Muscle of leg (tissue), 16 donors: ENCODE measurements at places on chromosomes 7 and 10. TPM values are rescaled to one million over a fixed set of nuclear protein-coding genes. Genes with fewer than 3 reads are reported as not detected.

Gene PPP1R3C
- total RNA-seq, result 166 TPM

Gene MRLN
- total RNA-seq, result 254 TPM

Gene COL1A2
- total RNA-seq, result 5,114 TPM

Gene PIK3AP1
- total RNA-seq, result 2.3 TPM

Gene SPDYE2B
- total RNA-seq, result not detected

Gene LLCFC1
- not detected for total RNA-seq

Gene TMEM130
- total RNA-seq, result 2.3 TPM

DNA sequence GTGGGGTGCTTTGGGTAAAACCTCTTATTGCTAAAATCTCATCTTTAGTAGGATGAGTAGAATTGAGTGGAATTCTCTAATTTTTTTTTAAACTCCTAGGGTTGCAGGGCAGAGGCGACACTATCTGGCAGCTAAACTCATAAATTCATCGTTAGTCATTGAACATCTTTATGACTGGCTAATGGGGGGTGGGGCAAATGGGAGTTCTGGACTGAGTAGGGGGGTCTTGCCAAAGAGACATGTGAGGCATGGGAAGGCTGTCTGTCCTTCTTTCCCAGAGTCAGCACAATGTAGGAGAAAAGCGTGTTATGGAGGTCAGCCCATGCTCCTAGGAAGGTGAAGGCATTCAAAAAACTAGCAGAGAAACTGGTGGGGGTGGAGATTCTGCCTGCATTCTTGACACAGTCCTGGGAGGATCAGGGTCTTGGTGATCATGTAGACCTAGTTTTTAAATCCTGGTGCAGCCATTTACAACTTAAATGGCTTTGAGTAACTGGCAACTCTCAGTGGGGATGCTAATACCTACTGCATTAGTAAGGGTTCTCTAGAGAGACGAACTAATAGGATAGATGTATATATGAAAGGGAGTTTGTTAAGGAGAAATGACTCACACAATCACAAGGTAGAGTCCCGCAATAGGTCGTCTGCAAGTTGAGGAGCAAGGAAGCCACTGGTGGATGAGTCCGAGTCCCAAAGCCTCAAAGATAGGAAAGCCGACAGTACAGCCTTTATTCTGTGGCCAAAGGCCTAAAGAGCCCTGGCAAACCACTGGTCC, 47.7 kb downstream of the EMX2 start:
- H3K4me3 ChIP-seq, result no peak overlapping the region
- DNase-seq, result no peak
- no peaks in the 10 kb centered on the region for H3K27me3 ChIP-seq
- H3K27ac ChIP-seq, result no peak overlapping the region
- H3K4me1 ChIP-seq, result no peaks in the 10 kb centered on the region

GRCh38 chr10:131260031-131260430, 51.5 kb downstream of the TCERG1L start:
- no peaks in the 10 kb centered on the region for H3K36me3 ChIP-seq
- H3K27ac ChIP-seq, result no peak overlapping the region
- peaks cover 7% of the 10 kb centered on the region for H3K27me3 ChIP-seq
- no peak for DNase-seq
- H3K4me1 ChIP-seq, result peaks cover 2% of the 10 kb centered on the region
- no peak overlapping the region for H3K4me3 ChIP-seq

DNA sequence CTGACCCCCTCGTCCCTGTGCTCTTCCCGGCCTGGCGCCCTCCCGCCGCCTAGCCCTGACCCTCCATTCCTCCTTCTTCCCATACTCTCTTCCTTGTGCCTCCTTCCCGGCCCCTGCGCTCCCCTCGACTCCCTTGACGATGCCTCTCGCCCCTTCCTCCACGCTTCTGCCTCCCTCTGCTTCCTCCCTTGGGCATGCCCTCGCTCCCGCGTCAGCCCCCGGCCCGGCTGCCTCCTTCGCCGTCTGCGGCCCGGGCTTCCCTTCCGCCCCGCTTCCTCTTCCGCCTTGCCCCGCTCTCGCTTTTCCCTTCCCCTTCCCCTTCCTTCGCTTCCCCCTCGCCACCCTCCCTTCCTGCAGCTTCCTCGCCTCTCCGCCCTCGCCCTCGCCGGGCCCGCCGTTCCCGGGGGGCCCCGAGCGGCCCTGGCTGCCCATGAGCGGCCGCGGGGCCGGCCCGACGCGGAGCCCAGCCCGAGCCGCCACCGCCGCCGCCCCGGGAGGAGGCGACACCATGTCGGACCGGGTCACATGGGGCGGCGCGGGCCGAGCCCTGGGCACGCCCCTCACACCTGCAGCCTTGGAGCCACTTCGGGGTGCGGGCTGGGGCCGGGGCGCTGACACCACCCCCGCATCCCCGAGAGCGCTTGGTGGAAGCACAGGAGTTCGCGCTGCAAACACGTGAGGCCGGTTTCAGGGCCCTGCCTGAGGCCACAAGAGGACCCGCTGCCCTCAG, at the start of gene FBXW4:
FBXW4 (minus strand) TSS at position 497 of the 730 bp plus-strand sequence; CDS start at position 432, 65 bp downstream.
- DNase-seq, result peak; percentile 54
- peak within 1 kb of the TSS; percentile 96 for H3K27ac ChIP-seq
- no peaks in the 10 kb centered on the region for H3K36me3 ChIP-seq
- no peaks in the 10 kb centered on the region for H3K27me3 ChIP-seq
- H3K4me3 ChIP-seq, result peak within 1 kb of the TSS; percentile 70

DNA sequence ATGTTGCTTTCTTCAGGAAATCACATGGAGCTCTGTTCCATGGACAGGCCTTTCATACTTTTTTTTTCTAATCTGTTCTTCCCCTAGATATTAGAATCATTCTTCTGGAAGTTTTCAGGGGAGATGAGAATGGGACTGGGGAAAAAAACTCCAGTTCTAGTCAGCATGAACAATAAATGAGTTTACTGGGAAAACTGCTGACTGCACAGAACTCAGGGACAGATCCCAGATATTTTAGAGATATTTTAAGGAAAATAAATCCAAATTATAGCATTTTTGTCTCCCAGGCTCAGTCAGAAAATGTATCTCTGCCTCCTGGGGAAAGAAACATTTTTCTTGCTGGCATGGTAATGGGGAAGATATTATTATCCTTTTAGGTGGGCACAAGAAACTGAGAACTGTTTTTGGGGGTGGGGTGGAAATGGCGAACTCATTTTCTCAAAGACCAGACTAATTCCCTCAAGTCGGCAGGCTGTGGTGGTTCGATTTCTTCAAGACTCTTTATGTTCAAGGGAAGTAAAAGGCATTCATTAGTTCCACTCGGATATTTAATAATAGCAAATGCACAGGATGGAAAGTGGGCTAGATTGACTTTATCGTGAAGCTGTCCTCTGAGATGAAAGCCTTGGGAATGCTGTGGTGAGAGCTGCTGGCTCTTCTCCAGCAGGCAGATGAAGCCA, 157.5 kb downstream of the ADRA2A start:
- H3K27ac ChIP-seq, result no peak overlapping the region
- DNase-seq, result no peak
- no peaks in the 10 kb centered on the region for H3K4me1 ChIP-seq
- H3K36me3 ChIP-seq, result no peaks in the 10 kb centered on the region
- H3K27me3 ChIP-seq, result no peaks in the 10 kb centered on the region

DNA sequence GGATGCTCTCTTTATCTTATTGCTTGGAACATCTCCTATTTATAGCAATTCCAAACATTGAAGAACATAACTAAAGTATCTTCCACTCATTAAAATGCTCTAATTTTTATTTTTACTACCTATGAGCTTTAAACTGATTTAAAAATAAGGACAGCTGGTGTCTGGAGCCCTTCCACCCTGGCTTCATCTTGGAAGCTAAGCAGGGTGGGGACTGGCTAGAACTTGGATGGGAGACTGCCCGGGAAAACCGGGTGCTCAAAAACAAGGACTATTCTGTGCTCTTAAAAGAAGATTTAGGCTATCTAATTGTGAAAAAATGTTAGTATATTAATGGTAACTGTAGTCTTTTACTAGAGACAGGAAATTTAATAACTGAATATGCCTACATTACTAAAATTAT, 69.2 kb downstream of the ARMC3 start:
- no peaks in the 10 kb centered on the region for H3K36me3 ChIP-seq
- no peak overlapping the region for H3K27ac ChIP-seq
- H3K4me3 ChIP-seq, result no peak overlapping the region

GRCh38 chr10:62085404-62085803, 183.2 kb downstream of the RTKN2 start:
- no peaks in the 10 kb centered on the region for H3K27me3 ChIP-seq
- H3K4me1 ChIP-seq, result peaks cover 31% of the 10 kb centered on the region
- H3K27ac ChIP-seq, result peak overlapping the region; percentile 99
- DNase-seq, result no peak

DNA sequence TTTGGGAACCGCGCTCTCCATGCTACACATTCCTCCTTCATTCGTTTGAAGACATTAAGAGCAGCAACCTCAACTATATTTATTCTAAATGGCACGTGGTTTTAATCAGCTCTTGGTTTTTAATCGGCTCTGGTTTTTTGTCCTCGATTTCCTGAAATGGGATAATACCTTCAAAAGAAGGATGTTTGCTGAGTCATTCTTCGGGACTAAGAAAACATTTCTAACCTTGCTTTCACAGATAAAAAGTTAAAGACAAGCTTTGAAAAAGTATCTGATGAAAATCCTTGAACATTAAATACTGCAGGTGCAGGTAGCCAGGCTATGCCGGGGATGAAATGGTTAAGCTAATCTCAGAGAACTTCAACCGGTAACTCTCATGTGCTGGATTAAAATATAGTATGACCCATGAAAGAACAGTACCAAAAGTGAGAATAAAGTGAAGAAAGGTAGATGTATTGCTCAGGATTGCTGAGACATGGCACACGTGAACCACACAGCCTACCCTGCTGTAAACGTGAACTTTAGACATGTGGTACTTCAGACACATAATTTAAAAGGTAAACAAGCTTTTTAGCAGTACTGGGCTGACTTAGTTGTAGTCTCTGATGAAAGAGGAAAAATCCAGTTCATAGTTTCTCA, 89.1 kb downstream of the PTPRN2 start:
- no peak overlapping the region for H3K27ac ChIP-seq
- no peaks in the 10 kb centered on the region for H3K4me1 ChIP-seq
- no peak overlapping the region for H3K4me3 ChIP-seq
- peaks cover 13% of the 10 kb centered on the region for H3K27me3 ChIP-seq
- no peak for DNase-seq

DNA sequence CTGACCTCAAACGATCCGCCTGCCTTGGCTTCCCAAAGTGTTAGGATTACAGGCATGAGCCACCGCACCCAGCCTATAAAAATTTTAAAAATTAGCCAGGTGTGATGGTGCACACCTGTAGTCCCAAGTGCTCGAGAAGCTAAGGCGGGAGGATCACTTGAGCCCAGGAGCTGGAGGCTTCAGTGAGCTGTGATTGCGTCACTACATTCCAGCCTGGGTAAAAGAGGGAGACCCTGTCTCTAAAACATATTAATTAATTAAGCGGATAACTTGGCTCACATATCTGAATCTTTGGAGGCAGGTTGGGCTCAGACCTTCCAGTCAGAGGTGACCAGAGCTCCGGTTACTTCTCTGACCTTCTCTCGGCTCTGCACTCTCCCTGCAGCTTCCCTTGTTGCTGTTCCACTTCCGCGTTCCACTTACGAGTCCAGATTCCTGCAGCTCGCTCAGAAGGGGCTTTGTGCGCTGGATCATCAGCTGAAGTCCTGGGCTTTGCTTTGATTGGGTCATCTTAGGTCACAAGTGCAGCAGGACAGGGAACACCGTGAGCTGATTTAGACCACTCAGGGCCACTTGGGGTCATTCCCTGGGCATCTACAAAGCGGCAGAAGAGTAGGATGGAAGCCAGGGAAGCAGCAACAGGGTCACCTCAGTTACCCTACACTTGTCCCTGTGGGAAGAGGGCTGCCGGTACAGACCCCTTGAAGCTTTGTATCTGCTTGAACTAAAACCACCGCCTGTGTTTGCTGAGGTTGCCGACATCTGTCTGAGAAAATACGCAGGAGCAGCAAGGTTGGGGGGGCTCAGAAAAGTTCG, 2.0 kb upstream of the ARPC1B start:
- peak; percentile 53 for DNase-seq
- no peaks in the 10 kb centered on the region for H3K27me3 ChIP-seq
- H3K4me1 ChIP-seq, result peaks cover 17% of the 10 kb centered on the region
- H3K27ac ChIP-seq, result peak overlapping the region; percentile 7
- H3K36me3 ChIP-seq, result peaks cover 7% of the 10 kb centered on the region
- no peak overlapping the region for H3K4me3 ChIP-seq

GRCh38 chr7:95586951-95587301, 9.4 kb downstream of the PDK4 start:
- DNase-seq, result no peak
- H3K36me3 ChIP-seq, result peaks cover 21% of the 10 kb centered on the region

DNA sequence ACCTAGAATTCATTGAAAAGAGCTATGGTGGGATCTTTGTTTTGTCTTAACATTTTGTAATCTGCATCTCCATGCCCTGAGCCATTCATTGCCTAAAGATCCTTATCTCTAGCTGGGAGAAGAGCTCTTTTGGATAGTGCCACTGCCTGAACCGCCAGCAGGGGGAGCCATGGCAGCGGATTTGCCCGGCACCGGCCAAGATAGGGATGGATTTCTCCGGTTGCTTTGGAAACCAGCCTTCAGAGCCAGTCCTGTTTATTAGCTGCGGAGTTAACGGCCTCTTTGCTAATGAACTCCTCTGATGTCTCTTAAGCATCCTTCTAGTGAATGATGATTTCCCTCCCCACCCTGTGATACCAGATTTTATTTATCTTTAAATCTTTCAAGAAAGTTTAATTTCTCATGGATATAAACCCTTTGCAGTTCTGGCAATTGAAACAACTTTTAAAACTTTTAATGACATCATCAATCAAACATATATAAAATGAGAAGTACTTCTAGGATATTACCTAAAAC, 58.2 kb upstream of the LYZL2 start:
- no peak overlapping the region for H3K27ac ChIP-seq
- no peaks in the 10 kb centered on the region for H3K36me3 ChIP-seq
- DNase-seq, result peak; percentile 82
- no peaks in the 10 kb centered on the region for H3K27me3 ChIP-seq
- no peak overlapping the region for H3K4me3 ChIP-seq
- peaks cover 7% of the 10 kb centered on the region for H3K4me1 ChIP-seq

GRCh38 chr7:113289140-113289740, 170.9 kb upstream of the SMIM30 start:
- DNase-seq, result peak; percentile 27
- H3K4me3 ChIP-seq, result no peak overlapping the region
- H3K36me3 ChIP-seq, result no peaks in the 10 kb centered on the region
- H3K4me1 ChIP-seq, result no peaks in the 10 kb centered on the region
- no peaks in the 10 kb centered on the region for H3K27me3 ChIP-seq
